NCI-H2227 treated with DMSO at 0.1 percent for 48 hours (cell line): ENCODE measurements at places on chromosomes 4 and X.
A peak's percentile ranks its signal among the peaks of the same experiment; 100 is the strongest.

- no peak for DNase-seq
Observed at GRCh38 chr4:51923343-51923742, 80.4 kb downstream of the DCUN1D4 start.

- no peak for DNase-seq
Observed at GRCh38 chr4:10456595-10457254, 501 bp downstream of the ZNF518B start.

- no peak for DNase-seq
Observed at GRCh38 chrX:38500141-38500540, 61.2 kb upstream of the TSPAN7 start.

- no peak for DNase-seq
Observed at GRCh38 chr4:23348789-23349498, 540.9 kb downstream of the PPARGC1A start.

- no peak for DNase-seq
Observed at GRCh38 chr4:184399512-184399908, 74.8 kb downstream of the IRF2 start.

DNA sequence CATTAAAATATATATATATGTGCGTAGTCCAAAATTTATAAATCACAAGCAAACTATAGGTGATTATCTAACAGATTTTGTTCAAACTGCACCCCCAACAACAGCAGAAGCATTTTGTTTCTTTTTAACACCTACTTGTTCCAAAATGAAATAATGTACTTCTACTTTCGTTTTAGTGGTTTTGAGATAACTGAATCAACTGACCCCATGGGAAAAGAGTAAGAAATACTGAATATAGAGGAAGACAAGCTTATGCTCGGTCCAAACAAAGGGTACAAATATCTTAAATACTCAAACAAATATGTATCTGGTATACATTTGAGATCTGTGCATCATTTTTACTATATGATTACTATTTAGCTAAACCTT lies 22.4 kb downstream of the MAP7D3 start:
- no peak for DNase-seq

DNA sequence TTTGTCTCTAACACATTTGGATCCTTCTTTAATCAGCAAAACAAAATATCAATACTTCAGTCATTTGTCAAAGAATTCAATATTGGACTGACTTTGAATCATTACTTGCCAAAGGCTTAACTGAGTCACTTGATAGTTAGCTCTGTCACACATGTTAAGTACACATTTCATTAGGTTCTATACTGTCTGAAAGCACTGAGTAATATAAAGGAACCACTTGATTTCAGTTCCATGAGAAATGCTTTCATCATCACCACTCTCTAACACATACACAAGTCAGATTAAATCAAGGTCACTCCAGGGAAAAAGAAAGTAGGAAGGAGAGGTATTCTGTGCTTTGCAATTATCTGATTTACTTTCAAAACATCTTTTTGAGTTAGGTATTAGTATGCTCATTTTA lies 1233.1 kb downstream of the C4orf33 start:
- no peak for DNase-seq

GRCh38 chr4:17085416-17085815 lies 187.0 kb upstream of the LDB2 start:
- DNase-seq: no peak

DNA sequence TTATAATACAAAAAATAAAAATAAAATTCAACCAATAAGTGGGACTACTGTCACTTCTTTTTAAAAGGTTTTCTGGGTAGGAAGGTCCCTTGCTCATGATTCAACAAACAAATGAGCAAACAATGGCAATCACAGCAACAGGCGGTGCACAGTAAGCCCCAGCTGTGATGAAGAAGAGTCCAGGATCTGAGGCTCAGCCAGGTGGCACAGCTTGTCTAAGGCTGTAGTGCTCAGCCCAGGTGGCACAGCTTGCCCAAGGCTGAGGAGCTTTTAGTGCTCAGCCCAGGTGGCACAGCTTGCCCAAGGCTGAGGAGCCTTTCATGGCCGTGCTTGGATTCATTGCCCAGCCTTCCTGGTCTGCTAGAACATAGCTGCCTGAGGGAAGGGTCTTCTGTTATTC lies 75.0 kb downstream of the ZFYVE28 start:
- no peak for DNase-seq

GRCh38 chr4:1098311-1098925 lies 14.9 kb downstream of the RNF212 start:
- DNase-seq: no peak

DNA sequence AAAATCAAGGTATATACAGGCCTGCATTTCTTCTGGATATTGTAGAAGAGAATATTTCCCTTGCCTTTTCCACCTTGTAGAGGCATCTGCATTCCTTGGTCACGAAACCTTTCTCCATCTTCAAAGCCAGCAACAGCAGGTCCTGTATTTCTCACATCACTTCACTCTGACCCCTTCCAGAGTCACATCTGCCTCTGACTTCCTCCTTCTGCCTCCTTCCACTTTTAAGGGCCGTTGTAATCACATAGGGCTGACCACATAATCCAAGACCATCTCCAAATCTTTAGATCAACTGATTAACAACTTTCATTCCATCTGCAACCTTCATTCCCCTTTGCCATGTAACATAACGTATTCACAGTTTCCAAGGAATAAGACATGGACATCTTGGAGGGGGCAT lies 38.3 kb upstream of the NDP start:
- DNase-seq: no peak

DNA sequence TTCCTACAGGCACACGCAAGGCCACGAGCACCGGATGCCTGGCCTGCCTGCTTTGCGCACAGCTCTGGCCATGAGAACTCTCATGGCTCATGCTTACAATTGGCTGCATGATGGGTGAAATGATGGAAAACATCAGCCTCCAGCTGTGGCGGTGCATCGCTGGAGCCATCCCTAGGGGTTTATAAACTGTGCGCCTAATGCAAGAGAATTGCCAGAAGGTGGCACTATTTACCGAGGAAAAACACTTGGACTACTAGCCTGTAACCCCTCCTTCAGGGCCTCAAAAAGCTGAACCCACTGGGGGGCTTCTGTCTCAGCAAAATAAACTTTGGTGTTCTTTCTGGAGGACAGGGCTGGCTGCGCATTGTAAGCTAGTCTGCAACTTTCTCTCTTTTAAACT lies 51.9 kb downstream of the PHKA2 start:
- DNase-seq: peak; percentile 22
